ENCODE measurements at places on chromosomes 3 and 15. TPM values are rescaled to one million over a fixed set of nuclear protein-coding genes. Genes with fewer than 3 reads are reported as not detected.
A peak's percentile ranks its signal among the peaks of the same experiment; 100 is the strongest.

- no peak for DNase-seq
Observed at GRCh38 chr3:146072824-146073223, 88.2 kb downstream of the PLOD2 start.

DNA sequence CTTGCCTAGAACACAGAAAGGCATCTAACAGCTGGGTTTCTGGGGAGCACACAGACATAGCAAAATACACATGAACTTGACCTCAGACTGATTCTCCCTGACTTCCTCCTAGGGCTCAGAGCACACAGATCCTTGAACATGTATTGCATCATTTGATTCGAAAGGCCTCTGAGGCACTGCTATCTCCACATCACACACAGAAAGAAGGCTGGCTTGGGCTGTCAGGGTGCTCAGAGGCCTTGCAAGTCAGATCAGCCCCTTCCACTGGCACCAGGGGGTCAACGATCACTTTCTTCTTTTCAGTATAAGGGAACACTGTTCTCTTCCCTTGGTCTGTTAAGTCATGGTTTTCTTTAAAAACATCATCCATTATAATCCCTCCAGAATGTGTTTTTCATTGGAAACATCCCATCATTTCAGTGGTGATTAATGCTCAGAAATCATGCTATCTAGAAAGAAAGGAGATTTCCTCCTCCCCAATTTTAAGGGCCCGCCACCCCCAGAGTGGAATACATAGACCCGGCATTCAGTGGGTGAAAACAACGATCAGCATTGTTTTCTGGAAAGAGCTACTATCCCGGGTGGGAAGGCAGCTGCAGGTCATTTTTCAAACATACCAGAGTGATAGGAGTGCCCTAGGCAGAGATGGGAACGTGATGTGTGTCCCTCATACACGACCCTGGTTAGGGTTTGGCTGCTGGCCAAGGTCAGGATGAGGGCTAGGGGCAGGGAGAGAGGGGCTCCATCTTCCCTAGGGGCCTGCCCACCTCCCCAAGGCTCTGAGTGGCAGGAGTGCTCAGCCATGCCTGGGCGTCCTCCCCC is 253.3 kb upstream of the LYSMD4 start:
- DNase-seq, result no peak

- DNase-seq, result peak; percentile 82
Observed at GRCh38 chr15:78396976-78397375, 41.0 kb upstream of the IREB2 start.

- peak; percentile 11 for DNase-seq
Observed at GRCh38 chr3:63878394-63879060, 14.9 kb downstream of the ATXN7 start.

DNA sequence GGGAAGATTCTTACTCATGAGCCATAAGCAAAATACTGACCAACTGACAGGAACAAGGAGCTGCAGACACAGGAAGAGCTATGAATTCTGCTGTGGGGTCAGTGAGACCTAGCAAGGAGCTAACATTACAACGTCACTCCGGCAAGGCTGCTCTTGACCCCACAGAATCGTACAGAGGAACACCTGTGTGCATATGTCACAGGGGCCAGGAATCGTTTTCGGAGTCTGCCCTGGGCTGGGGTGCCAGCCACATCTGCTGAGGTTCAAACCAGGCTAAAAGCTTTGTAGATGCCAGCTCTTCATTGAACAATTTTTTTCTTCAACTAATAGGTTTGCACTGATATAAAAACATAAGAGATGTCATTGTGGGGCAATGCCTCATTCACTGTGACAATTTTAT is 82.6 kb downstream of the LRRK1 start:
- no peak for DNase-seq

- no peak for DNase-seq
Observed at GRCh38 chr3:190116551-190117067, 4.1 kb downstream of the P3H2 start.

GRCh38 chr3:51295625-51296024 is 89.5 kb upstream of the MANF start:
- DNase-seq, result no peak

DNA sequence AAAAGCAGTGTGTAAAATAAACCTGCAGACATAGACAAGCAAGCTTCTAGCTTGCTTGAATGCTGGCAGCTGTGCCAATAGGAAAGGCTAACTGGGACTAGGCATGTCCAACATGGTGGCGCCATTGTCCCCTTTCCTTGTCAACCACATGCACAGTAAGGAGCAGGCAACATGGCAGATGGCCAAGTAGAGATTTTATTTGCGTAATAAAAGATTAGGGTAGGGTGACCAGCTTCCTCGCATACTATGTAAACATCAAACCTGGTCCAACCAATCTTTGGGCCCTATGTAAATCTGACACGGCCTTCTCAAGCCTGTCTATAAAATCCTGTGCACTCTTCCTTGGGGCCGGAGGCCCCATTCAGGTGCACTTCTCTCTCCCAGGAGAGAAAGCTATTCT is 575.4 kb upstream of the GOLIM4 start:
- DNase-seq, result peak; percentile 62

DNA sequence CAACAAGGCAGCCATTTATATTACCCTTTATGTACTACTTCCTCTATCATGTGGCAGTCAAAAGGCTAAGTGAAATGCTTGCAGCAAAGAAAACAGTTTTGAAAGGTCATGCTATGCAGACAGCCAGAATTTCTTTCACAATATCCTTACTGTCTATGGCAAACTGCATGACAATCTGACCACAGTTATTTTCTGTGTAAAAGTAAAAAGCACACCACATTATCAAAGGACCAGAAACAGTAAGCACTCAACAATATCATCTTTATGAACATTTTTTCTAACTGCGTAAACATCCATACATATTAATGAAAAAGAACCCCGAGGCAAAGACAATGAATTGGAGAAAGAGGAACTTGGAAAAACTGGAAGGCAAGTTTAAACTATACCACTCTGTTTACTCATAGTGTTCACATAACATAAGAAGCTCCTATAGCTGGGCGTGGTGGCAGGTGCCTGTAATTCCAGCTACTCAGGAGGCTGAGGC is 47.9 kb downstream of the PIK3CB start:
- DNase-seq, result no peak

DOCK3 gene
- total RNA-seq, result 0.09 TPM

CCR3 gene
- not detected for total RNA-seq

GPR62 gene
- not detected for total RNA-seq

GLT8D1 gene
- total RNA-seq, result 27.8 TPM

CX3CR1 gene
- 0.59 TPM for total RNA-seq

Measured in left colon (tissue), 2 donors.